ENCODE measurements at places on chromosomes 11 and 22. TPM values are rescaled to one million over a fixed set of nuclear protein-coding genes. Genes with fewer than 3 reads are reported as not detected.

MS4A4A gene
- not detected for total RNA-seq

OR8D1 gene
- total RNA-seq = not detected

HTR3B gene
- not detected for total RNA-seq

GRCh38 chr22:49289822-49290679 lies 537.6 kb downstream of the BRD1 start:
- H3K4me1 ChIP-seq = no peaks in the 10 kb centered on the region
- no peaks in the 10 kb centered on the region for H3K36me3 ChIP-seq
- no peak for DNase-seq
- H3K4me3 ChIP-seq = no peak overlapping the region
- H3K27ac ChIP-seq = no peak overlapping the region
- no peaks in the 10 kb centered on the region for H3K27me3 ChIP-seq

GRCh38 chr11:78310500-78310909 lies 107.1 kb downstream of the GAB2 start:
- no peak overlapping the region for H3K4me3 ChIP-seq
- no peak overlapping the region for H3K27ac ChIP-seq
- DNase-seq = no peak

GRCh38 chr11:73750228-73750627 lies 10.6 kb downstream of the RAB6A start:
- H3K4me1 ChIP-seq = peaks cover 13% of the 10 kb centered on the region
- DNase-seq = no peak
- no peaks in the 10 kb centered on the region for H3K27me3 ChIP-seq
- no peak overlapping the region for H3K27ac ChIP-seq

- peak overlapping the region; percentile 95 for H3K4me3 ChIP-seq
- H3K27me3 ChIP-seq = no peaks in the 10 kb centered on the region
- peaks cover 56% of the 10 kb centered on the region for H3K4me1 ChIP-seq
- no peak overlapping the region for H3K27ac ChIP-seq
Observed at GRCh38 chr11:117281159-117281558, 10.0 kb upstream of the BACE1-AS start.

DNA sequence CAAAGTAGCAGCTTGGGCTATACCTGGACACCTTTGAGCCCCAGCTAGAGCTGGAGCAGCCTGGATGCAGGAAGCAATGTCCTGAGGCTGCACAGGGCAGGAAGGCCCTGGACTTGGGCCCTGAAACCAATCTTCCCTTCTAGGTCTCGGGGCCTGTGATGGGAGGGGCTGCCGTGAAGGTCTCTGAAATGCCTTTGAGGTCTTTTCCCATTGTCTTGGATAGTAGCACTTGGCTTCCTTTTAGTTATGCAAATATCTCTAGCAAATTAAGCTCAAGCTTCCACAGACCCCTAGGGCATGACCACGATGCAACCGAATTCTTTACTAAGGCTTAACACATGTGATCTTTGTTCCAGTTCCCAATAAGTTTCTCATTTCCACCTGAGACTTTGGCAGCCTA lies 40.0 kb downstream of the LINC01488 start:
- DNase-seq = no peak
- H3K27me3 ChIP-seq = no peaks in the 10 kb centered on the region
- no peaks in the 10 kb centered on the region for H3K4me1 ChIP-seq
- H3K4me3 ChIP-seq = no peak overlapping the region

DNA sequence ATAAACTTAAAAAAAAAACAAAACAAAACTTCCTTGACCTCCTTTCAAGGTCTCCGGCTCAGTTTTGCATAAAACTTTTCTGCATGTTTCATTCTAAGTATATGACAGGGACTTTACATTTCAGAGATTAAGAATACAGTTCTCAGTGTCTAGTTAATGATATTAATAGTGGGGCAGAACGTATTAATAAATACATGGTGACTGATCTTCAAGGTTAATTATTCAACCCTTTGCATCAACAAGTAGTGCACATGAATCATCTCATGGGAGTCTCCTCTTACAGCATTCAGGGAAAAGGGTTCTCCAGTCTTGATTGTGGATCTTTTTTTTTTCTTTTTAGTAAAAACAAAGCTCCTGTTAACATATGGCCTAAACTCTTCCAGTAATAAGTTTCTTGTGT lies 146.8 kb downstream of the KIRREL3 start:
- H3K27me3 ChIP-seq = no peaks in the 10 kb centered on the region
- H3K4me1 ChIP-seq = no peaks in the 10 kb centered on the region
- no peak for DNase-seq
- H3K27ac ChIP-seq = no peak overlapping the region

DNA sequence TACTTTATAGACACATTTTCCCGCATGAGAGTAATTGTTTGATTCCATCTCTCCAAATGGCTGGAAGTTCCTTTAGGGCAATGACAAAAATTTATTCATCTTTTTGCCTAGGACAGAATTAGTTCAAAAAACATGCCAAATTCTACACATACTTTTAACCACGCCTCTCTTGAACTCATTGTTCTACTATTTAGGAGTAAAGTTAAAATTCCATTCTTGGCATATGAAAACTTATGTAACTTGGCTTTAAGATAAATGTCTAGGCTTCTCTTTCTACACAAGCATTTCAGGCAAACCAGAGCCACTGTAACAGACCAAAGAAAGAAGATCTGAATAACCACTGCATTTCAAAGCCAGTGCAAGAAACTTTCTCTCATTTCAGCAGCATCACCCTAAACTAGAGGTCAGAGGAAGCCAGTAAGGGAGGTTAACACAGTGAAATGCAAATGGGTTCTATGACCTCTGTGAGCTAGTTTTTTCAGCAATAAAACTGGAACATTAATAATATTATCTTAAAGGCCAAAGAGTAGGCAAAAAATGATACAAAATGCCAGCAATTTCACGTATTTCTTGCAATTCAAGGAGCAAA lies 73.0 kb downstream of the RSF1 start:
- H3K27me3 ChIP-seq = no peaks in the 10 kb centered on the region
- peaks cover 2% of the 10 kb centered on the region for H3K36me3 ChIP-seq
- H3K27ac ChIP-seq = no peak overlapping the region
- no peak for DNase-seq
- no peak overlapping the region for H3K4me3 ChIP-seq

GRCh38 chr11:109865548-109866186 lies 227.5 kb upstream of the ZC3H12C start:
- no peak overlapping the region for H3K4me3 ChIP-seq
- no peaks in the 10 kb centered on the region for H3K4me1 ChIP-seq
- H3K36me3 ChIP-seq = no peaks in the 10 kb centered on the region
- H3K27me3 ChIP-seq = no peaks in the 10 kb centered on the region

GRCh38 chr11:66915046-66915832 lies 42.9 kb downstream of the PC start:
- no peaks in the 10 kb centered on the region for H3K27me3 ChIP-seq
- H3K4me3 ChIP-seq = no peak overlapping the region
- DNase-seq = no peak
- H3K4me1 ChIP-seq = no peaks in the 10 kb centered on the region
- no peak overlapping the region for H3K27ac ChIP-seq

- peak overlapping the region; percentile 91 for H3K4me3 ChIP-seq
- no peak for DNase-seq
- H3K27me3 ChIP-seq = no peaks in the 10 kb centered on the region
- H3K36me3 ChIP-seq = peaks cover 6% of the 10 kb centered on the region
- peak overlapping the region; percentile 81 for H3K27ac ChIP-seq
Observed at GRCh38 chr11:63535734-63536133, 874 bp upstream of the PLAAT4 start.

GRCh38 chr11:57618438-57618837 lies 21.0 kb downstream of the SERPING1 start:
- no peaks in the 10 kb centered on the region for H3K36me3 ChIP-seq
- H3K4me1 ChIP-seq = no peaks in the 10 kb centered on the region
- H3K27me3 ChIP-seq = peaks cover 12% of the 10 kb centered on the region
- DNase-seq = no peak
- no peak overlapping the region for H3K4me3 ChIP-seq
- H3K27ac ChIP-seq = no peak overlapping the region

DNA sequence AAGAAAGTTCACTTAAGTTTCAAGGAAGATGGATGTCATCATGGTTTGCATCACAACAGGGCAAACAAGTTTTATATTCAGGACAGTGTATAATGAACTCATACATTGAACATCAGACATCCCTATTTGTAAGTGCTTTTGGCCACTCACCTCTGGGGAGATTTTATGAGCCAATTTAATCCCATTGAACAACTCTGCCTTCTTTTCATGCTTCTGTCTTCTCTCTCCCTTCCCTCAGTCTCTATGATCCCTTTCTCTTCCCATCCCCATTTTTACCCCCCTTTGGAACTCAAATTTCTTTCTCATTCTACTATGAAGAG lies 234.3 kb upstream of the POU2AF2 start:
- H3K36me3 ChIP-seq = no peaks in the 10 kb centered on the region
- no peaks in the 10 kb centered on the region for H3K4me1 ChIP-seq
- DNase-seq = no peak
- no peak overlapping the region for H3K4me3 ChIP-seq

GRCh38 chr22:24389680-24390079 lies 37.7 kb upstream of the ADORA2A start:
- no peaks in the 10 kb centered on the region for H3K27me3 ChIP-seq
- H3K4me3 ChIP-seq = no peak overlapping the region
- no peak overlapping the region for H3K27ac ChIP-seq
- no peaks in the 10 kb centered on the region for H3K4me1 ChIP-seq
- H3K36me3 ChIP-seq = peaks cover 3% of the 10 kb centered on the region

- no peak overlapping the region for H3K4me3 ChIP-seq
- no peaks in the 10 kb centered on the region for H3K27me3 ChIP-seq
- DNase-seq = no peak
- H3K27ac ChIP-seq = no peak overlapping the region
Observed at GRCh38 chr22:46935506-46936377, 173.3 kb downstream of the TBC1D22A start.

All from CD4-positive, CD25-positive, alpha-beta regulatory T cell (primary cell).